ENCODE measurements at places on chromosomes 3 and 15.

DNA sequence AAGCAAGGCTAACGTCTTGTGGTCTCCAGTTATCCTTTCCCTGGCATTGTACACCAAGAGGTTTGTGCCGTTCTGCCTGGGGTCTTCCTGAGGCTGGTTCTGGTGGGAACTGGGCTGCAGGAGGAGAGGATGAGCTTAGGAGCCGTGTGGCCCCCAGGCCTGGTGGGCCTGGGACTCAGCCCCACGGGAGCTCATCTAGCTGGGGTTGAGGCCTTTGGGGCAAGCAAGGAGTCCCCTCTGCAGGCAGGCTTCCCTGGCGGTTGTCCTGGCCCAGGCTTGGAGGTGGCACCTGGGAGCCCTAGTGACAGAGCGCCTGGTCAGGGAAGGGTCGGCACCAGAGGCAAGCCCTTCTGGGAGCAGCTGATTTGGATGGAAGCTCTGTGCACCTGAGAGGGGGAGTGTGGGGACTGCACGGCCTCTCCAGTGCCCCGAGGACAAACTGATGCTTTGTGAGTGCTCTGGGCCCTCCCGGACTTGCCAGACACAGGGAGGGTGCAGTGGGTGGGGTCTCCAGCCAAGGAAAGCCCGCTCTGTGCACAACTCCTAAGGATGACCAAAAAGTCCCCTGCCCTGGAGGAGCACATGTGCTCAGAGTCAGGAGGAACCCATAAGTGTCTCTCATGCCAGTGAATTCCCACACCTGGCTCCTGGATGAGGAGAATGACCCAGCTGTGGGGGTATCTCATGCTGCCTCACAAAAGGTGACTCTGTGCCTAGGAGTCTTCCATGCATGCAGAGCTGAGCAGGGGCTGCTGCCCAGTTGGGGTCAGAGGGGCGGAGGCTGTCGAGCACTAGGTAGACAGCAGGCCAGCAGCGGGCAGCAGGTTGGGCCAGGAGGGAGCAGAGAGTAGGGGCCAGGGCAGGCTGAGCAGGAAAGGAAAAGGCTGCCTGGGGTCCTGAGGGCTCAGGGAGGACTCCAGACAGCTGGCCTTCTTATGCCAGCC, 2.7 kb downstream of the PAK6 start:
- no peak for DNase-seq

GRCh38 chr3:181239441-181239840, 249.9 kb upstream of the DNAJC19 start:
- DNase-seq: no peak

DNA sequence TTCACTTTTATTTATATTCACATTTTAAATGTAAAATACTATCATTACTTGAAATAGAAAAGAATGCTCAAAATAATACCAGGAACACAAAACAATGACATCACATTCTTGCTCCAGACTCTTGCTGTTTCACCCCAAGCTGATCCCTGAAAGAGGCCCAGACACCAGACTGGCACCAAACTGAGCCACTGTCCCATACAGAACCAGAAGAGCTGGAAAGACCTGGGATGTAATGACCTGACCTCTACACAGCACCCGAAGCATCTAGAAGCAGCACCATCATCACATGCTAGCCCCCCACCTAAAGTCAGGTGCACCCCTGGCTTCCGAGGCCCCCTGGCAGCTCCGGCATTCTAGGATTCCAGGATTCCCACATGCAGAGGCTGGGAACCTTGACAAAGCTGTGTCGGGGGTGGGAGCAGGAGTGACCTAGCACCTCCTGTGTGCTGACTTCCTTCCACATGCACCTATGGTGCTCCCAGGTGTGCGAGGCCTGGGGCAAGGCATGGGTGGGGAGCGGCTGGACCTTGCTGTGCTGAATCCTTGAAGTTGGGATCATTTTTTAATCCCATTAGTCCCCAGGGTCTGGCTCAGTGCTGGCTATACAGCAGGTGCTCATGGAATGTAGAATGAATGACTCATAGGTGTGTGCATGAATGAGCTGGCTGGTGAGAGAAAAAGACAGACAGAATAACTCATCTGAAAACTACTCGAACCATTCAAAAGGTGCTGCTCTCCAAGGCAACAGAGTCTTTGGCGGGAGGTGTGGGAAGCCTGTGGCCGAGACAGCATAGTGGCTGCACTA, 144.7 kb upstream of the IQSEC1 start:
- DNase-seq: no peak

DNA sequence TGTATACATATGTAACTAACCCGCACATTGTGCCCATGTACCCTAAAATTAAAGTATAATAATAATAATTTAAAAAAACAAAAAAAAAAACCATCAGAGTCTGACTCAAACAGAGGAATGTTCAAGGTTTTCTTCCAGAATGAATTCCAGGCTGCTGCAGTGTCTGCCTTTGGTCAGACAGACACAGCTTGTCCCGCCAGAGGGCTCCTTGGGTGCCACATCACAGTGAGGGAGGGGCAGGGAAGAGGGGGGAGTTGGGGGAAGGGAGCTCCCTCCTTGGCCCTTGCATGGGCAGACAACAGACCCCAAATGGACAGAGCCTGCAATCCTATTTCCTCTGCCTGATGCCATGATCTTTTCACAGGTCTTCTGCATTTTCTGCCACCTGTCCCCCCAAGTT, 36.5 kb downstream of the ITGB5 start:
- DNase-seq: no peak

- no peak for DNase-seq
Measured at GRCh38 chr15:96047255-96047931, 283.1 kb upstream of the NR2F2 start.

GRCh38 chr3:197595470-197596185, 39.9 kb upstream of the BDH1 start:
- DNase-seq: no peak

GRCh38 chr15:74007820-74008371, 13.4 kb downstream of the PML start:
- no peak for DNase-seq

GRCh38 chr3:128260275-128260674, 107.0 kb downstream of the EEFSEC start:
- no peak for DNase-seq

DNA sequence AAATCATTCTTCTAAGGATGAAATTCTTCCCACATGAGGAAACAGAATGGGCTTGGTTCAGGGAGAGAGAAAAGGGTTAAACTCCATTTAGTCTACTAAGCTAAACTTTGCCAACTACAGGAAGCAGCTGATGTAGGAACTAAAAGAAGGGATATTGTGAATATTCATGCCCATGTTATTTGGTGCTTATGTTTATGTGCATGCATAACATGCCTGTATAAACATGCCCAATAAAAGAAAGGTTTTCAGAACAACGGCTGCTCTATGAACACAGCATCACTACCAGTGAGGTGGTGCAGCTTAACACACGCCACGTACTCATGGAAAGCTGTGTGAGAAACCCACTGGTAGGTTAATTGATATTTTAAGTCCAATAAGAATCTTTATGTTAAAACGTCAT, 59.4 kb upstream of the VGLL4 start:
- no peak for DNase-seq

GRCh38 chr15:40340038-40340739, 550 bp downstream of the CCDC9B start:
- peak; percentile 64 for DNase-seq

DNA sequence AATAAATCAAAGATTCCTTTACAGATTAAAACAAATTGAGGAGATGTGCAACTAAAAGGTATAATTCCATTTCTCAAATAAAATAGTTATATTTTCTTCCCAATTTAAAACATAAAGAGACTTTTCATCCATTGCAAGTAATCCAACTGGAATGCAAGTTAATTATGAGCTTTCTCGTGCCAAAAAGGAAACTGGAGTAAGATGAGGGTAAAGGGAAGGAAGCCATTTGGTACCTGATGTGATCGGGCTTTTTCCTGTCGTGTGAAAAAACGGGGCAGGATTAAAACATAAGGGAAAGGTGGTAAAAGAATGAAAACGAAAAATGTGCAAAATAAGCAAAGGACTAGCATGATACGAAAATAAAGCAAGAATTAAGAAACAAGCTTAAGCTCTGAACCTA, 41.8 kb upstream of the XXYLT1 start:
- DNase-seq: no peak

- DNase-seq: no peak
Measured at GRCh38 chr3:101155825-101156224, 162.6 kb upstream of the ABI3BP start.

- DNase-seq: no peak
Measured at GRCh38 chr3:154177406-154177805, 56.2 kb downstream of the ARHGEF26 start.

DNA sequence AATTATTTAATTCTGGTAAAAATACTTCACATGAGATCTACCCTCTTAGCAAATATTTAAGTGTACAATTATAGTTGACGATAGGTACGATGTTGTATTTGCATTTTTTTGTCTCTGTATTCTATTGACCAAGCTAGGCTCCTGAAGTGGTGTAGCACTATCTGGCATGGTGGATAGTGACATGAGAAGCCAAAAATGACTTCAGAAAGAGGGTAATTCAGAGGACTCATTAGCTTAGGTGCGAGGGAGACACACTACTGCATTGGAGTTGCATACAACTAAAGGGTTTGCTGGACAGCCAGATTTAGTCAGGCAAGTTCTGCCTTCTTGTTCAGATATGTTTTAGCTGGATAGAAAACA, 50.6 kb downstream of the KBTBD8 start:
- no peak for DNase-seq

- no peak for DNase-seq
Measured at GRCh38 chr3:47766186-47766585, 15.5 kb downstream of the SMARCC1 start.

DNA sequence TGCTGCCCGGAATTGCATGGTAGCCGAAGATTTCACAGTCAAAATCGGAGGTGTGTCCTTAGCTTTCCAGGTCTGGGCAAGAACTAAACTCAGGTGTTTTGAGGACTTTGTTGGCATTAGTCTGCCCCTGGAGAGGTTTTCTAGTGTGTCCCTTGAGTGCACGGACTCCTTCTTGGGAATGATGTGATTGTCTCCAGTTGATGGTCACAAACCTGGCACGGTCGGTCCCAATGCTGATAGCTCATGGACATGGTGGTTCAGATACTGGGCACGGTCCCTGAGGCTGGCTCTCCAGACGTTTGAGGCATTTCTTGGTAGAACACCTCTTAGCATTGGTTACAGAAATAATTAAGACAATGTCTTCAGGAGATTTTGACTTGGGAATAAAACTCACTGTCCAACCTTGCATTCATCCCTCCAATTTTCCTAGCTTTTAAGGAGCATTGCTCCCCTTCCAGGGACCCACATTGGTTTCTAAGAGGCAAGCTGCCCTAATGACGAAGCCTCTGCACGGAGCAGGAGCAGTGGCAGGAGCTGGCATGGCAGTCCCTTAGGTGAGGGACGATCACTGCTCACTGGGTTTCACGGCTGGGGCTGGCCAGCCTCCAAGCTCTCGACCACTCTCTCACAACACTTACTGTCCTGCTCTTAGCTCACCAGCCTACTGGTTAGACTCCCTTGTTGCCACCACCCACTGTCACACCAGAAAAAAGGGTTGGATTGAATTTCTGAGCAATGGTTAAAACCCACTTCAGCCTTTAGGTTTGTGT, 68.1 kb downstream of the PGPEP1L start:
- no peak for DNase-seq

DNA sequence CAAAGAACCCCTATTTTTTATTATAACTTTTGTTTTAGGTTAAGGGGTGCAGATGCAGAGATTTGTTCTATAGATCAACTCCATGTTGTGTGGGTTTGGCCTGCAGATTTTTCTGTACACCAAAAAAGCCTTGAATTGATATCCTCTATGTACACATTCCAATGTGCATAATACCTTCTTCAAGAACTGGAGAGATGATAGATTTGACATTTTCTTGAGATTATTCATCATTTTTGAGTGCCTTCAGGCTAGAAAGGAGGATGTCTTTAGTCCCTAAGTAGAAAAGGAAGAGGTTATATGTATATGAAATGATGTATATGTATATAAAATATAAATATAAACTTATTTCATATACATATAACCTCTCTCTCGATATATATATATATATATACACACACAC, 1190.0 kb upstream of the ALCAM start:
- DNase-seq: no peak

- no peak for DNase-seq
Measured at GRCh38 chr3:46090161-46090591, 62.9 kb upstream of the XCR1 start.

GRCh38 chr3:58117561-58118181, 93.1 kb downstream of the DNASE1L3 start:
- no peak for DNase-seq

DNA sequence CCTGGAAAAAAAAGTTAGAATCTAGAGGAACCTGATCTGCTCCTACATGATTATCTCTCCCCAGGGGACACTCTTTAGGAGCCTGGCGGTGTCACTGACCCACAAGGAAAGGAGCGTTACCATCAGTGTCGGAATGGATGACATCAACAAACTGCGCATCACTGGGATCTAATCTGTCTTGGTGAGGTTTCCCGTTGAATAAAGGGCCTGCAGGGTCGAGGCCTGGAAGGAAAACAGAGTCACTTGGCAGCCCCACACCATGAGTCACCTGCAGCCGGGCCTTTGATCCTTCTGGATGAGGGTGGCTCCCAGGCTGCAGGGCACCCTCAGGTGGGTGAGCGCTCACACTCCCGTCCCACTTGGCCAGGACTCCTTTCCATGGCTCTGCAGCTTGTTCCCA, 25.0 kb downstream of the LIPH start:
- DNase-seq: peak; percentile 59

- DNase-seq: no peak
Measured at GRCh38 chr3:177552051-177552450, 354.8 kb upstream of the TBL1XR1 start.

- DNase-seq: no peak
Measured at GRCh38 chr3:15453991-15454625, 26.7 kb downstream of the EAF1 start.

DNA sequence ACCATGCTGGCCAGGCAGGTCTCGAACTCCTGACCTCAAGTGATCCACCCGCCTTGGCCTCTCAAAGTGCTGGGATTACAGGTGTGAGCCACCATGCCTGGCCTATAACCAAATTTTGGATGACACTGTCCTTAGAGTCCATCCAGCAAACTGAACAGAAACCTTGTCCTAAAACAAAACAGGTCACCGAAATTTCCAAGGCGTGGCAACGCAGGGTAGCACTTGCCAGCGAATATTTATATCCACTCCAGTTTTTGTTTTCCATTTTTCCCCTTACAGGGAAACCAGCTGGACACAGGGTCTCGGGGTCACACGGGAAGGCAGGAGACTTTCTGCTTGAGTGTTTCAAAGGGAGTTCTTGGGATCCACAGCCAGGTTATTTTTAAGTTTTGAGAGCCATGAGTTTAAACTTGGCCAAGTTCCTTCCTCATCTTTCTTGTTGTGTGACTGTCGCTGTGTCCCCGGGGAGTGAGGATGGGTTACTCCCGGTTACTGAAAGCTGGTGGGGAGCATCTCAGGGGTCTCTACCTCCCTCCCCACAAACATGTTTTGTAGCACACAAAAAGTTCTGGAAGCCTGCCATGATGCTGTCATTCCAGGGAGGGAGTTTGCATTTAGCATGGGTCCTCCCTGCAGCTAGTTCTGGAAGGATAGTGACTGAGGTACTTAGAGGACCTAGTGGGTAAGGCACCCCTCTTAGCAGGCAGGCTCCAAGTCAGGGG, 12.6 kb downstream of the LIMD1 start:
- no peak for DNase-seq

- no peak for DNase-seq
Measured at GRCh38 chr15:36682101-36682500, 102.7 kb downstream of the CDIN1 start.

- no peak for DNase-seq
Measured at GRCh38 chr3:16896820-16897219, 12.1 kb downstream of the PLCL2 start.
